ENCODE measurements at places on chromosomes 4 and X.

DNA sequence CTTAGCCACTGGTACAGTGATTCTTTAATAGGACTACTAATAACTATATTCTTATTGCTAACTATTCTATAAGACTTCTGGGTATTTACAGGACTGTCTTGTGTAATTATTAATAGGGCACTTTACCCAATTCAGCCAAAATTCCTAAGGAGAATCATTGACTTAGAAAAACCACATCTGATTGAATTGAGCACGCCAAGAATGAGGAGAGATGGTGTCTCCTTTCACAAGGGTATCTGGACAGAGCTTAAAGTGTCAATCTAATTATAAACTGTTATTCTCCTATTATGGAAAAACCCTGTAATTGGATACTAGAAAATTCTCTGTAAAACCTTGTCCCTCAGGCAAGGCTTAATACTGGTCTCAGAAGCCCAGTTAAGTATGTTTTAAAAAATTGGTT lies 111.1 kb upstream of the TLL1 start:
- no peak for DNase-seq

DNA sequence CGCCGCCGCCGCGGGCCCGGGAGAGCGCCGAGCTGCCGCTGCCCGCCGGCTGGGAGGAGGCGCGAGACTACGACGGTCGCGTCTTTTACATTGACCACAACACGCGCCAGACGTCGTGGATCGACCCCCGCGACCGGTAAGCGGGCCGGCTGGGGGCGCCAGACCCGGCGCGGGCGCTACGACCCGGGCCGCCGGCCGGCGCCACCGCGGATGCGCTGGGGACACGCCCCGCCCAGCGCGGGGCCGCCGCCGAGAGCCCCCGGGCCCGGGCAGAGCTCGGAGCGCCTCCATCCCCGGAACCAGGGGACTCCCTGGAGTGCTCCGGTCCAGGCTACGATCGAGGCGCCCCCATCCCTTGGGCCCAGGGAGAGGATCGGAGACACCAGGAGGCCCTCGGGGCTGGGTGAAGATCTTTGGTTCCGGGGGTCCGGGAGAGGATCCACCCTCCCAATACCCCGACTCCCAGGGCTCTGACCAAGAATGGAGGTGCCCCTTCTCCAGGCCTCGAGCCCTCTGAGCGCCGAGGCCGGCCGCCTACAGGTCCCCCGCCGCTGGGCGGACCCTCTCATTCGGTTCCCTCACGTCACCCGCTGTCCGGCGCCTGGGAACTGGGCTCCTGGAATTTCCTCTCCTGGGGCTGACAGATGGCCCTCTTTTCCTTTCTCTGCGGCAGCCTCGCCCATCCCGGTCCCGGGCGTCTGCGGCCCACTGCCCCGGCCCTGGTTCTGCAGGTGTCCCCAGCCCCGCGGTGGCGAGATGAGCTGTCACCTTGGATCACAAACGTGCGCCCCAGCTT lies 48.8 kb downstream of the CLDN34 start:
- peak; percentile 17 for DNase-seq

- DNase-seq, result no peak
Measured at GRCh38 chr4:23516716-23517115, 373.1 kb downstream of the PPARGC1A start.

DNA sequence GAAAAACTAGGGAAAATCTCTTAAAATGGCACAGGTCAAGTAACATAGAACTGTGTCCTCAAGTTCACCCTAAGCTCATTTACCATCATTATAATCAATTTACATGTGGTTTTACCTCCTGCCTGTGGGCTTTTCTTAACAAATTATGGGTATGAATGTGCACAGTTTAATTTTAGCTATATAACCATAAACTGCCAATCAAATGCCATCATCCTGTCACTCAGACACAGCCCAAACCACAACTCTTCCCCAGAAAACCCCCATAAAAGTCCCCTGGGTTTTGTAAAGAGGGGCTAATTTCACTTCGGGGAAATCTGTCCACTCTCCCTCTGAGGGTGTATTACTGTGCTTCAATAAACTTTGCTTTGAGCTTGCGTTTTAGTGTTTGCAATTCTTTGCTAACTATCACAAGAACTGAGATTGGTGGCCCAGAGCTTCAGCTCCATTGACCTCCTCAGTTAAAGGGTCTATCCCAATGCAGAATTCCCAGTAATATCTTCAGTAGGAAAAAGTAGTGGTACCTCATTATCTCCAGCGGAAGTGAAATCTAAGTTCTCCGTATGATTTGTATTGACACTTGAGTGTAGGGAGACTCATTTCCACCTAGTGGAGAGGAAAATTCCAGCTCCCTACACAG lies 394.6 kb downstream of the SPOCK3 start:
- DNase-seq, result no peak

GRCh38 chr4:185118876-185119275 lies 24.2 kb upstream of the SLC25A4 start:
- DNase-seq, result no peak
